ENCODE measurements at places on chromosomes 5 and 9.

DNA sequence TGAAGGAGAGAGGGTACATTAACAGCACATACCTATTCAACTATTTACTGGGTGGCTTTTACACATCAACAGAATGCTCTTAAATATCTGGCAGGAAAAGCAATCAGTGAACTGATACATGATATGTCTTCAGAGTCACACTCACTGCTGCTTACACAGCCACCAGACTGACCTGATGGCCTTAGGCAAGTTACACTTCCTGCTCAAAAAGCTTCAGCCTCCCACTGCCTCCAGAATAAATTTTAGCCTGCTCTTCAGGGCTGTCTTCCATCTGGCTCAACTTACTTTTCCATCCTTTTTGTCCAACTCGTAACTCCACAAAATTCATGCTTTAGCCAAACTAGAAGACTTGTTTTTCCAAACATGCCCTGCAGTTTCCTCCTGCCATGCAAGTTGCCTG lies 10.7 kb downstream of the LOX start:
- no peak for DNase-seq

DNA sequence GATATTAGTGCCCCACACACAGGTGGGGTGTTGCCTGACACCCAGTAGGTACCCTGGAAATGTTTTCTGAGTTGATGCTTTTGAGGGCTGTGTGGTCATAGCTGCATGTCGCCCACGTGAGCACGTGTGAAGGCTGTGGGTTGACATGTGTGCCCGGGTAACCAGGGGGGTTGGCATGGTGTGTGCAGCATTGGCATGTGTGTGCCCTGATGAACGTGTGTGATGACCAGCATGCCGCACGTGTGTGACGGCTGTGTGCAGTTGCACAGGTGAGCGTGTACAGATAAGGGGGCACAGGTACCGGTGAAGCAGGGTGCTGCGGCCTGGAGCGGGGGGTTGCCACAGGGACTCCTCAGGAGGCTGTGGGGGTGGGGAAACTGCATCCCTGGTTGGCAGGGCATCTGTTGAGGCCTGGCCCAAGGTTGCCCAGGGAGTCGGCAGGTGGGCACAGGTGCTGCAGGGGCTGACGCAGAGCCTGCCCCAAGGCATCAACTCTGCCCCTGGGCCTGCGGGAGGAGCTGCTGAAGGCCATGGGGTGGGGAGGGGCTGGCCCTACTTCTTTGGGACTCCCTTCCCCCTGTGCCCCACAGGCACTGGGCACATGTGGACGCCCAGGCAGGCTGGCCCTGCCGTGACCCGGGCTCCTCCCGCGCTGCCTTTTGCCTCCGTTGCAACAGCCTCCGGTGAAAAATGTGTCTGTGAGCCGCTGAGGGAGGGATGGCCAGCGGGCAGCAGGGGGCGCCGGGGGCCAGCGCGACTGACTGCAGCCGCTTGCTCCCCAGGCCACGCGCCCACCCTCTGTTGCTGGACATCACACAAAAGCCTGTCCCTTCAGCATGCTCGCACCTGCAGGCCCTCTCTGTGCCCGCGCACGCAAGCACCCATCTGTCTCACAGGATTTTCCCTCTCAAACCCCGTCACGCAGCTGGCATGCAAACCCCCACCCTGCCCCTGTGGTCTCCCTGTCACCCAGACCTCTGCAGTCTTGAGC lies 2.2 kb downstream of the UNC5A start:
- DNase-seq, result peak; percentile 54

- no peak for DNase-seq
These were observed 41.5 kb downstream of the WNK2 start for GRCh38 chr9:93225417-93225816.

- no peak for DNase-seq
These were observed 90.3 kb upstream of the APC start for GRCh38 chr5:112647428-112647827.

DNA sequence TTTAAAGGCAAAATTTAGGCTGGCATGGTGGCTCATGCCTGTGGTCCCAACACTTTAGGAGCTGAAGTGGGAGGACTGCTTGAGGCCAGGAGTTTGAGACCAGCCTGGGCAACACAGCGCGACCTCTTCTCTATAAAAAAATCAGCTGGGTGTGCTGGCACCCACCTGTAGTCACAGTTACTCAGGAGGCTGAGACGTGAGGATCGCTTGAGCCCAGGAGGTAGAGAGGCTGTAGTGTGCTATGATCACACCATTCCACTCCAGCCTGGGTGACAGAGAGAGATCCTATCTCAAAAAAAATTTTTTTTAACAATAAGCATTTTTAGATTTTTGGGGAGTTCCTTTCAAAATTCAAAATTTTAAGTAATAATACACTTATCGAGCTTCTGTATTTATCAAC lies 63.3 kb downstream of the SPATA31C2 start:
- DNase-seq, result no peak

DNA sequence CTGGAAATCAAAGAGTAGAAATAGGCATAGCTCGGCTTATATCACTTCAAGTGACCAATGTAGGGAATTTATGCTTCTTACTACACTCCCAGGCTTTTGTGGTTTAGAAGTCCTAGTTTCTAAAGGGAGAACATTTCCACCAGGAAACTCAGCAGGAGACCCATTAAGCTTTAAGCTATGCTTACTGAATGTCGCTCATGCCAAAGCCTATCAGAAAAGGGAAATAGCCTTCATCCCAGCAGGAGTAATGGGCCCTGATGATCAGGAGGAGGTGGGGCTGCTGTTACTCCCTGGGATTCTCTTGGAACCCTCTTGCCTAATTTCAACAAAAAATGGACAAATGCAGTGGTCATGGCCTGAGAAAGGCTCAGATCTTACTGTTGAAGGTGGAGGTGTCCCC lies 54.5 kb upstream of the SEMA6A start:
- DNase-seq, result no peak

DNA sequence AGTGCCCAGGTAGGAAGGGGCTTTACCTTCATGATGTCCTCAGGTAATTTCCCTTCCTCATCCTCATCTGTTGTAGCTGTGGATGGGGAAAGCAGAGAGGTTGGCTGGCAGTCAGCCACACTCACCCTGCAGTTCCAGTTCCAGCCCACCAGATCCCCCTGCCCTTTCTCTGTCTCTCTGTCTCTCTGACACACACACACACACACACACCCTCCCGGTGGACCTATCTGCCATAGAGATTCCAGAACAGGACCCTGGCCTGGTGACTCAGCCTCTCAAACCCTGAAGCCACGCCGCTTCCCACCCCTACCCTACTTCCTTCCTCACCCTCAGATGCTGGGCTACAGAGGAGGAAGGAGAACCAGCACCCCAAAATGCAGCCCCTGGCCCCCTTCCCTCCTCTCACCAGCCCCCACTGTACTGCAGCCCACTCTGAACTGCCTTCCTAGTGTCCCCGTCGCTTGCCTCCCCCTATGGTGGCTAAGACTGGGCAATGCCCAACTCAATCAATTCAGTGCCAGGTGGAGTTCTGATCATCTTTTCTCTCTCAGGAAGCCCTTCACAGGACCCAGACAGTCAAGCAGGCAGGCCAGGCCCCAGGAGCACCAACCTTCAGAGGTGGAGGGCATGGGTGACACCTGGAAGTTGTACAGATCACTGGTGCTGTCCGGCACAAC lies 4.8 kb downstream of the IRF1 start:
- DNase-seq, result no peak

Data from NCI-H526 (cell line).